ENCODE measurements at places on chromosomes 5 and 9.

GRCh38 chr9:34988218-34989002 lies 1.1 kb upstream of the DNAJB5 start:
- H3K27me3 ChIP-seq = no peaks in the 10 kb centered on the region
- no peaks in the 10 kb centered on the region for H3K36me3 ChIP-seq
- peak overlapping the region; percentile 21 for H3K27ac ChIP-seq
- no peak for DNase-seq

- H3K36me3 ChIP-seq = no peaks in the 10 kb centered on the region
- no peak overlapping the region for H3K4me3 ChIP-seq
- DNase-seq = no peak
- H3K4me1 ChIP-seq = no peaks in the 10 kb centered on the region
Observed at GRCh38 chr5:1034421-1034905, 25.9 kb downstream of the NKD2 start.

GRCh38 chr9:127219520-127219919 lies 45.1 kb upstream of the GARNL3 start:
- H3K4me1 ChIP-seq = no peaks in the 10 kb centered on the region
- no peak overlapping the region for H3K27ac ChIP-seq
- H3K36me3 ChIP-seq = no peaks in the 10 kb centered on the region
- no peak overlapping the region for H3K4me3 ChIP-seq

DNA sequence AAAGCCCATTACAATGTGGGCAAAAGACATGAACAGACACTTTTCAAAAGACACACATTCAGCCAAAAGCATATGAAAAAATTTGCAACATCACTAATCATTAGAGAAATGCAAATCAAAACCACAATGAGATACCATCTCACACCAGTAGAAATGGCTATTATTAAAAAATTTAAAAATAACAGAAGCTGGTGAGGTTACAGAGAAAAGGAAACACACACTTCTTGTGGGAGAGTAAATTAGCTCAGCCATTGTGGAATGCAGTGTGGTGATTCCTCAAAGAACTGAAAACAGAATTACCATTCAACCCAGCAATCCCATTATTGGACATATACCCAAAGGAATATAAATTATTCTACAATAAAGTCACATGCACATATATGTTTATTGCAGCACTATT lies 585.2 kb upstream of the TUSC1 start:
- no peak for DNase-seq
- no peaks in the 10 kb centered on the region for H3K36me3 ChIP-seq
- H3K4me3 ChIP-seq = no peak overlapping the region
- H3K27me3 ChIP-seq = no peaks in the 10 kb centered on the region
- no peaks in the 10 kb centered on the region for H3K4me1 ChIP-seq

All from adrenal gland (tissue), 19 donors.